NCI-H1694 treated with DMSO at 0.1 percent for 48 hours (cell line): ENCODE measurements at places on chromosomes 3 and 15.
A peak's percentile ranks its signal among the peaks of the same experiment; 100 is the strongest.

DNA sequence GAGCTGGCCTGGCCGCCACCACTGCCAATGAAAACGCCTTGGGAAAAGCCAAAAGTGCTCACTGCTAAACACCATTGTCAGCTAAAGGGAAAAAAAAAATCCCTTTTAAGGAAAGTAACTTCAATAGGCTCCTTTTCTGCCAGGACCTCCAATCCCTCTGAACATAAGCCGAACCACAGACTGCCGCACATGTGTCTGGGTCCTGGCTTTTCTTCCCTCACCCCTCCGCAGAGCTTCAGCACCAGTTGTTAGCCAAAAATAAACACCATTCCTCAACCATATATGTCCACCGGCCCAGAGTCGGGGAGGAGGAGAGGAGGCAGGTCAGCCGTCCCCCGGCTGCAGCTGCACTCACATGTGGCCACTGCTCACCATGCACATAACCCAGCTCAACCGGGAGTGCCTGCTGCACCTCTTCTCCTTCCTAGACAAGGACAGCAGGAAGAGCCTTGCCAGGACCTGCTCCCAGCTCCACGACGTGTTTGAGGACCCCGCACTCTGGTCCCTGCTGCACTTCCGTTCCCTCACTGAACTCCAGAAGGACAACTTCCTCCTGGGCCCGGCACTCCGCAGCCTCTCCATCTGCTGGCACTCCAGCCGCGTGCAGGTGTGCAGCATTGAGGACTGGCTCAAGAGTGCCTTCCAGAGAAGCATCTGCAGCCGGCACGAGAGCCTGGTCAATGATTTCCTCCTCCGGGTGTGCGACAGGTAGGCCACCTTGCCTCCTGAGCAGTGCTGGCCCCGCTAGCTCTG, at the start of gene FBXL22:
Gene FBXL22 (plus strand): TSS at position 350 of the 753 bp plus-strand sequence. CDS start 6 bp downstream, at position 356.
- no peak for DNase-seq

DNA sequence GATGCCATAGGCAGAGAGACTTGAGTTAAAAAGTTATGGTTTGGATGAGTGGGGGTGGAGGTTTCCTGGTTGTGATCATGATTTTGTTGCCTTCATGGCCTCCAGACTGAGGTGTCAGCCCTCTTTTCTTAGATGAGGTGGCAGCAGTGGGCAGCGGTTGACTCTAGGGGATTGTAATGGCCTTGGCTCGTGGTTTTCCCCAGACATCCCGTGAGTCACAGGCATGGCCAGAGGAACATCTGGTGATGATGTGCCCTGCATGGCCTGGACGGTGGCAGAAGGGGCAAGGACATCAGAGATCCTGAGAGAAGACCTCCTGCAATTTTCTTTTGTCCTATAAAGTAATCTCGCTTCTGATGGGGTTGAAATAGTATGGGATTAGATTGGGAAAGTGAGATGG, 12.4 kb downstream of the RETNLB start:
- DNase-seq, result no peak

- no peak for DNase-seq
Observed at GRCh38 chr3:53834429-53835095, 11.7 kb downstream of the CHDH start.

DNA sequence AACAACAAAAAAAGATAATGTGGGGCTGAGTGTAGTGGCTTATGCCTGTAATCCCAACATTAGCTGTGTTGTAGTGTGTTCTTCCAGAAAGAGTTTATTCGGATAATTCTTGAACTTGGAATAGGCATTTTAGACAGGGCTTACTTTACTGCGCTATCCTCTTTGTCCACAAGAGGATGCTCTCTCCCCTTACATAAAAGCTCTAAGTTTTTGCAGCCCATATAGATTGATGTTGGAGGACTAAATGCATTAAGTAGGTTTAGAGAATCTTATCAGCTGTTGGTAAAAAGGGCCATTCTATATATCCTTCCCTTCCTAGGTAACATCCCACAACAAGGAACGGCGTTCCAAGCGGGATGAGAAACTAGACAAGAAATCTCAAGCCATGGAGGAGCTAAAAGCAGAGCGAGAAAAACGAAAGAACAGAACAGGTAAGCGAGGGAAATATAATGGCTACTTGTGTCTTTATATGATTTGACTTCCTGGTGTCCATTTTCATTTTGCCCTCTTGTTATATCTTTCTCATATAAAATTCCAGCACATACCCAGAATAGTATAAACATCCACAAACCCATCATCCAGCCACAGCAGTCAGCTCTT, 27.8 kb upstream of the ITPKA start:
- DNase-seq, result peak; percentile 24

- no peak for DNase-seq
Observed at GRCh38 chr15:77864211-77865105, 213.1 kb downstream of the TBC1D2B start.
